CD8-positive, alpha-beta T cell (primary cell): ENCODE measurements at places on chromosomes 7 and 10. TPM values are rescaled to one million over a fixed set of nuclear protein-coding genes. Genes with fewer than 3 reads are reported as not detected.

Gene CLDN4
- total RNA-seq: not detected

Gene SPDYE11
- total RNA-seq: not detected

Gene LIPF
- total RNA-seq: not detected

Gene OR2A42
- total RNA-seq: not detected

Gene AKR1C2
- not detected for total RNA-seq

Gene HABP2
- not detected for total RNA-seq

Gene STOX1
- total RNA-seq: 0.11 TPM

DNA sequence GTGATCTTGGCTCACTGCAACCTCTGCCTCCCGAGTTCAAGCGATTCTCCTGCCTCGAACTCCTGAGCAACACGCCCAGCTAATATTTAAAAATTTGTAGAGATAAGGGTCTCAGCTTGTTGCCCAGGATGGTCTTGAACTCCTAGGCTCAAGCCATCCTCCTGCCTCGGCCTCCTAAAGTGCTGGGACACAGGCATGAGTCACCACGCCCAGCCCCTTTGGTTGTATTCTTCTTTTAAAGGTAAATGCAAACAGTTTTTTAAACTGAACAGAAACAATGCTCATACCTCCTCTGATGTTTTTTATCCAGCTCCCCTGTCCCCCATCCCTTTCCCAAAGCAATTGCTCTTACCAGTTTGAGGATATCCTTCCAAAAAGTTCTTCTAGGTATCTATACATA, 79.5 kb upstream of the DUSP5 start:
- DNase-seq: no peak

DNA sequence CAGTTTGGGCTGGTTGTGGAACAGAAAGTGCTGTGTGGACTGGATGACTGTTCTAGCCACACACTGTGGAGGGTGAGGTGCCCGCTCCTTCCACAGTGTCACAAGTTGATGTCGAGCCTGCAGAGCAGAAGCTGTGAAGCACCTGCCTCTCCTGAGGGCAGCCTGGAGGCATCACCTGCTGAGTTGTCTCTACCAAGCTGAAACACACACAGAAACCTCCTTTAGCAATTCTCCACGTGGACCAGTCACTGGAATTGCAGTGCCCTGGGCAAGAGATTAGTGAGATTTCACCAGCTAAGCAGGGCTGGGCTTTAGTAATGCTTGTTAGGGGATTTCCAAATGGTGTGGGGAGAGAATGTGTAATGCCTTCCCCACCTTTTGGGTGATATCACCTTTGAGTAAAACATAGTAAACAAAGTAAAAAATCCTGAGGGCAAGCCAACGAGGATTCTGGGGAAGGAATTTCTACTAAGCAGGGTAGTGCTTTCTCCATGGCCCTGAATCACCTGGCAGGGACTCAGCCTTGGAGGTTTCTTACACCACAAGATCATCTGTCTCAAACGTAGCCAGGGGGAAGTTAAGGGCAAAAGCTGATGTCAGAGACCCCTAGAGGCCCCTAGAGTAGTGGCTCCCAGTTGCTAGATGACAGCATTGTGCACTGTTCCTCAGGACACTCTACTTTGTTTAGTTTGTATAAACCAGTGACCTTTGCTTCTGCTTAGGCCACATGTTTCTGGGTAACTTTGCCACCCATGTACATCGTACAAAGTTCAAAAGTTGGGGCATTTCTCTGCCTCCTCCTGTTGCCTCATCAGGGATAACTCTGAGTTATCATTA, 233.1 kb upstream of the IGFBP3 start:
- no peak for DNase-seq

DNA sequence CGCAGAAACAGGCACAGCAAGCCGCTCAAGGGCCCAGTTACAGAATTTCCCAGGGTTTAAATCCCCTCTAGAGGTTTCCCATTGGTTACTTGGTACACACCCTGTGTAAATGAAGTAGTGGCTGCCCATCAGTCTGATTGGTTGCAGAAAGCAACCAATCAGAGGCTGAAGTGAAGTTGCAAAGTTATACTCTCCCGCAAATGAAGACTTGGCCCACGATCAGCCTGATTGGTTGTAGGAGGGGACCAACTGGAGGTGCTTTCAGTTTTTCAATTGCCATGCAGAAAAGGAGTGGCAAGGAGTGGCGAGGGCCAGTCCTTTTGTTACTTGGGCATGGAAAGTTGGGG, 909.2 kb upstream of the AUTS2 start:
- no peak for DNase-seq

DNA sequence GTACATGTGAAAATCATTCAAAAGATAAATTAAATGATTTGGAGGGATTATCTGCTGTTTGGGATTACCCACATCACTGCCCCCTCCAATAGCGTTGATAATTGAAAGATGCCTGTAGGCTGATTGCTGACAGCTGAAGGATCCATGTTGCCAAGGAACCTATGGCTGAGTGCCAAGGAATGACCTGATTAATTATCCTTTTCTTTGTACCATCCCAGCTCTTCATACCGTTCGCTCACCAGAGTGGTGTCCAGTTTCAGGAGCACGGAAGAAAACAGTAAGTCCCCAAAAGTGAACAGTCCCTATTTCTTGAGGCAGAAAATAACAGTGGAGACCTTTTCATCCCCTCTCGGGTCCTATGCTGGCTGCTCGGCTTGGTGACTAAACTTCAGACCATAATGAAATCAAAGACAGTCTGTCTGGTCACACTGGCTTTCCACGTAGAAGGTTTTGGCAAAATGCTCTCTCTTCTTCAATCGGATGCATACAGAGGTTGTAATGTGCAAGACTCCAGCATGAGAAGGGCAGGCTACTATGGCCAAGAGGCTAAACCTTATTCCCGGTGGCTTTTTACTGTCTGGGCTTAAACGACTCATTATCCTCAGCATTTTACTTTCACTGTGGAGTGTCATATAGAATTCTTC, 108.8 kb downstream of the SPAG6 start:
- no peak for DNase-seq

DNA sequence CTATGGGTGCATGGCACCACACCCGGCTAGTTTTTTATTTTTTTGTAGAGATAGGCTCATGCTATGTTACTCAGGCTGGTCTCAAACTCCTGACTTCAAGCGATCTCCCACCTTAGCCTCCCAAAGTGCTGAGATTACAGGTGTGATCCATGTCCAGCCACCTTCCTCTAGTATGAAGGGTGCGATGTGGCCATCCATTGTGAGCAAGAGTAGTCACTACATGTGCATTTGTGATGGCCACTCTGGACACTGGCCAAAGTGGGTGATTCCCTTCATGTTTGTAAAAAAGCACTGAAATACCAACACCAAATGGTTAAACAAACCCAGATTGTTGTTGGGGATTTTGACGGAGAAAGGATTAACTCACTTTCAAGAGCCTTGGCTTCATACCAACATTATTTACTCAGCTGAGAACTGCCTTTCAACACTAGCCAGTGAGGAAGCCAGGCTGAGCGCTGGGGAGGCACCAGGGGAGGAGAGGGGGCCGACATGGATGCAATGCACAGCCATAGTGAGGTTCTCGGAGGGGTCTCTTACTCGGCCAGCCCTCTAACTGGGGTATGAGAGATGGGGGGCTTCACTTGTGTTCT, 198.1 kb upstream of the LYZL2 start:
- no peak for DNase-seq

- no peak for DNase-seq
Observed at GRCh38 chr7:114148779-114149178, 230.0 kb upstream of the PPP1R3A start.

- no peak for DNase-seq
Observed at GRCh38 chr10:102648269-102648888, 4.1 kb downstream of the TRIM8 start.

DNA sequence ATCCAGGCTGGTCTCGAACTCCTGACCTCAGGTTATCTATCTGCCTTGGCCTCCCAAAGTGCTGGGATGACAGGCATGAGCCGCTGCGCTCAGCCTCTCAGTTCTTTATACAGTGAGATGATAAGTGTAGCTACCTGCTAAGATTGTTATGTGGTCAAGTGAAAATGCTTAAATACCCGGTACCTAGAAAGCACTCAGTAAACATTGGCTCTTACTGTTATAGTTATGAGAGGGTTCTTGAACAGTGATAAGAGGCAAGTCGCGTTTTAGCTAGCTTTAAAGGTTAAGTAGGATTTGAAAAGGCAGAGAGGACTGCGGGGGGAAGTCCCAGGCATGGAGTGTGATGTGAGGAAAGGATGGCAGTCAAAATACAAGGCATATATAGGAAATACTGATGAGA, 4.5 kb downstream of the ZKSCAN1 start:
- no peak for DNase-seq

GRCh38 chr10:59876695-59877094, 29.7 kb downstream of the CCDC6 start:
- DNase-seq: no peak

GRCh38 chr7:100493476-100494264, 9.9 kb downstream of the NYAP1 start:
- peak; percentile 68 for DNase-seq

DNA sequence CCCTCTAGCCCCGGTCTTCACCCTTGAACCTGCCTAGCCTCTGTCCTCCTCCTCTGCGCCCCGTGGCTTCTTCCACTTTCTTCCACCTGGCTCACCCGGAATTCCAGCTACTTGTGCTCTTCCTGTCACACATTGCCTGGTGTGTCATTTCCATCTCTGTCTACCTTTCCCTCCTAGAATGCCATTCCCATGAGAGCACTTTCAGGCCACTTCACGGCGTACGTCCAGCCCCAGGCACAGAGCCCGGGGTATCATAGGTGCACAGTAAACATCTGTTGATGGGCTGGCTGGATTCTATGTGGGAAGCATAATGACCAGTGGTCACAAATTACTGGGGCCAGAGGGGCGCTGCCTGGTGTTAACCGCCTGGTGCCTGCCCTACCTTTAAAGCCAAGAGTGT, 161.3 kb downstream of the CUX1 start:
- DNase-seq: no peak

- DNase-seq: no peak
Observed at GRCh38 chr7:1514407-1514806, 10.2 kb upstream of the INTS1 start.

DNA sequence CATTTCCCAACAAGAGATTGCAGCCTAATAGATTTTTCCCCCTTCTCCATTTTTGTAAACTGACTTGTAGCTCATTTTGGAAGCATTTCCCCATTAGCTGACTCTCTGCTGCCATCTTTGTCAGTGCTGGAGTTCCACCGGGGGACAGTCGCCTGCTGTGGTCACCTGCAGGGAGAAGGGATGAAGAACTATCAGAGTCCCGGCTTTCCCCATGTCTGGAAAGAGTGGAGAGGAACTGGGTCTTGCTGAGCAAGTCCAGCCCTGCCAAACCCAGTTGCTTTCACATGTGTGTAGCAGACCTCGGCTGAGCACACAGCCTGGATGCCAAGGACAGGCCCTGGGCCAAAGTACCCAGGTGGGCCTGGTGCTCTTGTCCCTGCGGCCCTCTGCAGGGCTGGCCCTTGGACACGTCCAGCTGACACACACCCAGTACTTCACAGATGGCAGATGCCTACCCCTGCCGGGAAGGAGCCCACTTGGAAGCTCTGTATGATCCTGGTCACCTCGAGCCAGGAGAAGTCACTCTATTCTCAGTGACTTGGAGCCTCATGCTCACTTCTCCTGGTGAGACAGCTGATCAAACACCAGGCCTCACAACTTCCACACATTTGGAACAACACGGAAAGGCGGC, 157.3 kb upstream of the NPVF start:
- no peak for DNase-seq

DNA sequence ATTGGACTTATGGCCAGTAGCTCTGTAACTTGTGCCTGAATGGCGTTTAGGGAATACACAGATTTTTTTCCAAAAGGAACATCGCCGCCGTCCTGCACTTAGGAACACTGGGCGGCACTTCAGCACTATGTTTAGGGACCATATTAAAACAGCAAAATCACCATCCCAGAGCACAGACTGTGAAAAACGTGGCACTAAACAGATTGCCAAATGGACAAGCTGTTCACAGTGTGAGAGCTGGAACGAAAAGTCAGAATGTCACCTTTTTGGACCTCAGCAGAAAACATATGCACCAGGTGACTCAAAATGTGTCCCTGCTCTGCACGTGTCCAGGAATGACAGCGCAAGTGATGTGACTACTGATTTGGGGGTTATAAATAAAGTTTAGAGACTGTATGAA, 87.9 kb downstream of the ODAD2 start:
- no peak for DNase-seq

DNA sequence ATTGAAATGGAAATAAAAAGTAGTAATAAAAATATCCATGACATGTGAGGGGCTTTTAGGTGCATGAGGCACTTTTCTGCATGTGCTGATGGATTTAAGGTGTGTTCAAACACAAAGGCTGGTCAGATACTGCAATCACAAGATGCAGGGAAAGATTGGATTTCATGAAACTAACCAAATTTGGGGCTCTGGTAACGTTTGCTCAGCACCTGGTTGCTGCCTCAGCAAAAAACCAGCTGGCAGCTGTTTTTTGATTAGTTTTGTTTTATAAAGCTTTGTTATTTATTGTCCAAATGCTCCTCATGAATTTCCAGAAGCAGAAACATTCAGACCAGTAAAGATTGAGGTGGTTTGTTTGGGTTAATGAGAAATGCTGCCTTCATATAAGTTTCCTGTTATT, 195.7 kb upstream of the NRG3 start:
- DNase-seq: no peak

DNA sequence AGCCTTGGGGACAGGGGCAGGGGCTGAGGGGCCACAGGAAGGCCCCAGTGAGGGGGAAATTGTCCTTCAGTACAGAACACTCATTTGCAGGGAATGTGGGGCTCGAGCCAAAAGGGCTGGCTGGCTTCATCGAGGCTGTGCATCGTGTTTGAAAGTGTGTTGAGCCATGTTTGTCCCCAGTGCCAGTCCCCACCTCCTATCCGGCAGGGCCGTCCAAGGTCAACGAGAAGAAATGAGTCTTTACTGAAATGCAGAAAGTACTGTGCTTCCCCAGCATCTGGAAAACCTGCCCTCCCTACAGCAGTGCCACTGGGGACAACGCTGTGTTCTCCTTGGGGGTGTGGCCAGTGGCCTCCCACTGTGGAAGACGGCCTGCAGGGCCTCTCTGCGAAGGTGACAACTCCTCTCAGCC, 214.1 kb downstream of the KLF6 start:
- DNase-seq: no peak

DNA sequence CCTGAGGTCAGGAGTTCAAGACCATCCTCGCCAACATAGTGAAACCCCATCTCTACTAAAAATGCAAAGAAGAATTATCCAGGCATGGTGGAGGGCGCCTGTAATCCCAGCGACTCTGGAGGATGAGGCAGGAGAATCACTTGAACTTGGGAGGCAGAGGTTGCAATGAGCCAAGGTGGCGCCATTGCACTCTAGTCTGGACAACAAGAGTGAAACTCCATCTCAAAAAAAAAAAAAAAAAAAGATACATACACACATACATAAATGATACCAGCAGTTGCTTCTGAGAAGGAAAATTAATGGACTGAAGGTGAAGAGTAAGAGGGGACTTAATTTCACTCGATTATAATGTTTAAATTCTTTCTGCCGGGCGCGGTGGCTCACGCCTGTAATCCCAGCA, 40.2 kb upstream of the PAX2 start:
- no peak for DNase-seq

- DNase-seq: no peak
Observed at GRCh38 chr7:120996988-120997345, 8.5 kb downstream of the CPED1 start.
